GM04503 (cell line): ENCODE measurements at places on chromosomes 6 and 20.
A peak's percentile ranks its signal among the peaks of the same experiment; 100 is the strongest.

GRCh38 chr20:37042986-37043972 lies 52.5 kb downstream of the RBL1 start:
- DNase-seq = no peak

GRCh38 chr6:166726201-166726600 lies 99.2 kb upstream of the RPS6KA2 start:
- DNase-seq = no peak

- no peak for DNase-seq
These were observed 19.4 kb upstream of the REPS1 start for GRCh38 chr6:139007428-139007827.

GRCh38 chr20:63686492-63687321 lies 9.7 kb upstream of the TNFRSF6B start:
- DNase-seq = peak; percentile 63

- DNase-seq = no peak
These were observed 453.2 kb downstream of the QKI start for GRCh38 chr6:163867518-163868292.

DNA sequence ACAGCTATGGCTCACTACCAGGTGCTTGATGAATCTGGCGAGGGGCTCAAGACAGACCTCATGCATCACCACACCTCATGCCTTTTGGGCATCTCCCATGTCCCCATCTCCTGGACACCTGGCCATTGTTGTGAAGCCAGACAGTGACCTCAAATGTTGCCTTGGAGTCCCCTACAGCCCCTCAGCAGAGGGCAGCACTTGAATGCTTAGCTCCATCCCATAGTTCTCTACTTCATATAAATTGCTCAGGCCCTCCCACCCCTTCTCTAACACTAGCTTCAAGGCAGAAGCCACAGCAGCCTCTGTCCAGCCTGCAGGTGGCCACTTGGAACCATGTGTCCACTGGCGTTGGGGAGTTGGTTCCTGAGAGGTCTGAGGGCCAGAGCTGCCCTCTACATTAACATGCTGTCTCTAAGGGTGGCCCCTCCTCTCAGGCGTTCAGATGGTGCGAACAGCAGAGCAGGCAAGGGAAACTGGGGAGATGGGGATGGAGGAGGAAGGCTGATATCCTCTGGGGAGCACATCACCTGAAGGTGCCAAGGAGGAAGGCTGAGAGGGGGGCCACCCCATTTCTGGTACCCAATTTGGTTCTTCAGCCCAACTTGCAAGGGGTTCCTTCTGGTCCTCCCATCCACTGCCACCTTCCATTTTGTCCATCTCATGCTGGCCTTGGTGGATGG lies 31.3 kb downstream of the MOCS1 start:
- DNase-seq = no peak

GRCh38 chr6:119384444-119384843 lies 34.9 kb upstream of the MAN1A1 start:
- DNase-seq = no peak

GRCh38 chr20:47688385-47689381 lies 96.6 kb downstream of the SULF2 start:
- no peak for DNase-seq

- no peak for DNase-seq
These were observed 218.6 kb upstream of the UFL1 start for GRCh38 chr6:96302991-96303390.

DNA sequence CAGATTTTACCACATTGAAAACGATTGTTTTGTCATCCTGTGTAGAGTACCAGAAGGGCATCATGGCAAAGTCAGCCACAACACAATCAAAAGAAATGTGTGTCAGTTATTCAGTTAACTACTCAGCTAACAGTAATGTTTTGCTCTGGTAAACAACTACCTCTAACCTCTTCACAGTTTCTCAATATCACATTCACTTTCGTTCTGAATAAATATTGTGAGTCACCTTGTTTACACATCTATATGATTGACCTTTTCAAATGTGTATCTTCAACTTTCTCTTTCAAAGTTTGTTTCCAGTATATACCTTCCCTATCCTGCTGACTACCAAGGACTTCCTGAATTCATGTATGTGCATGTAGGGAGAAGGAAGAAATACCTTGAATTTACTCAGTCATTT lies 216.6 kb upstream of the UFL1 start:
- DNase-seq = no peak

- DNase-seq = no peak
These were observed 2.3 kb upstream of the ADGRF1 start for GRCh38 chr6:47044397-47044796.

- DNase-seq = no peak
These were observed 92.1 kb upstream of the GCM1 start for GRCh38 chr6:53240761-53241160.

- DNase-seq = no peak
These were observed 16.8 kb upstream of the BNIP5 start for GRCh38 chr6:36353411-36353915.
